ENCODE measurements at places on chromosomes 3 and 15. TPM values are rescaled to one million over a fixed set of nuclear protein-coding genes. Genes with fewer than 3 reads are reported as not detected.

MKRN2OS gene
- polyA plus RNA-seq = 0.16 TPM

GRCh38 chr3:139689122-139689521 is 11.3 kb upstream of the NMNAT3 start:
- no peak for DNase-seq

DNA sequence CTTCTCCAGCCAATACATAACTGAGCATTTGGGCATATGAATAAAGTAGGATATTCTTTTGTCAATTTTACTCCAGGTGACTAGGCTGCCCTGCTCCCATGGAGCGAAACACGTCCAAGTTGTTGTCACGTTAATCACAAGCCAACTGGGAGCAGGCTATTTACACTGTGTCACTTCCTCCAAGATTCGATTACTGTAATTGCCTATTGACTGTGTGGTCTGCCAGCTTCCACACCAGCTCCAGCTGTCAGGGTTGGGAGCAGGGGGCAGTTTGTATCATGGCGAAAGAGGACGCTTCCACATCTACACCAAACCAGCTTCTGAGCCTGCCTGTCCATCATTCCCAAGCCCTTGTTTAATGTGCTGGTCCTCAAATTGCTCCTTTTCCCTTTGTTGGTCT is 89.2 kb upstream of the RORA start:
- DNase-seq = no peak

DNA sequence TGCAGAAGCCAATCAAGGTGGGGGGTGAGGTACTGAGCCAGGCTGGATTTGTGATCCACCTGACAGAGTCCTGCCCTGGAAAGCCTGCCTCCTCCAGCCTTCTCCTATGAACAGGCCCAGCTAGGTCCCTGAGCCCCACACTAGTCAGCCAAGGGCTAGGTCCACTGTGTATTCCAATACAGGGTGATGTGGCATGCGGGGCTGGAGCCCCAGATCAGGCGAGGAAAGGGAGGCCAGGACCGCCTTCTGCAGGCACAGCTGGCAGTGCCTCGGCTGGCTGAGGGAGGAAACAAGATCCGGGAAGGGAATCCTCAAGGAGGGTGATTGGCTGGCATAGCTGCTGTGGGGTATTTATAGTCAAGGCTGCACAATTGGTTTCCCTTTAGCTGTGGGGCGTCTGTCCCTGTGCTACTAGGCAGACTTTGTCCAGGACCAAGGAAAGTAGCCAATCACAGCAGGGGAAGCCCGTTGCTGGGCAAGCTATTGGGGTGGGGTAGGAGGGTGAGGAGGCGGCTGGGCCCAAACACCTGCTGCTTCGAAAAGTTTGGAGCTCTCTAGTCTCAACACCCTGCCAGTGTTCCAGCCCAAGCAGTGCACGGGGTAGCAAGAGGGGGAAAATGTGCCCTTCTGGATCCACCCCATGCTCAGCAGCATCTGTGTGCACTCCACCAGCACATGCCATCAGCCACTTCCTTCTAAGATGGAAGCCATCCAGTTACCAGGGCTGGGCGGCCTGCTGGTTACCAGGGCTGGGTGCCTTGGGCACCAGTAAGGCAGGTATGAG is 5.9 kb downstream of the KY start:
- DNase-seq = peak; percentile 41

DNA sequence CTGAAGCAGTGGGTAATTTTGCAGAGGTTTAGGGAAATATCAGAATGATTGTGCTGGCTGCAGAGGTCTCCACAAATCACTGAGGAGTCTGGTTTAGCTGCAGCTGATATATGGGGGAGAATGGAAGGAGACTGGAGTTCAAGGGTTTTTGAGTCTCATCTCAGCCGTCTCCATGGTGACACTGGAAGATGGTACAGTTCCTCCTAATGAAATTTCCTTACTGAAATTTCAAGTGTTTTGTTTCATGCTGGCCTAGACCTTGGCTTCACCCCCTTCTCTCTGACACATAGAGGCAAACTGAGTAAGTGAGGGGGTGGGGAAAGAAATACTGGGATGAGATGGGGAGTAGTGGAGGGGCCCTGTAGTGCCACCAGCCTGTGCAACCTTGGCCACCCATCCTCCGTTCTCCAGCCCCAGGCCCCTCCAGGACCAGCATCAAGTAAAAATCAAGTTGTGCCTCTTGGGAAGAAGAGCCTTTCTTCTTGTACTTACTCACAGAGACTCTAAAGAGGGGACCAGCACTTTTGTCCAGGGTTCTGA is 17.8 kb upstream of the MORF4L1 start:
- no peak for DNase-seq
